ENCODE measurements at places on chromosomes 5 and 9.

DNA sequence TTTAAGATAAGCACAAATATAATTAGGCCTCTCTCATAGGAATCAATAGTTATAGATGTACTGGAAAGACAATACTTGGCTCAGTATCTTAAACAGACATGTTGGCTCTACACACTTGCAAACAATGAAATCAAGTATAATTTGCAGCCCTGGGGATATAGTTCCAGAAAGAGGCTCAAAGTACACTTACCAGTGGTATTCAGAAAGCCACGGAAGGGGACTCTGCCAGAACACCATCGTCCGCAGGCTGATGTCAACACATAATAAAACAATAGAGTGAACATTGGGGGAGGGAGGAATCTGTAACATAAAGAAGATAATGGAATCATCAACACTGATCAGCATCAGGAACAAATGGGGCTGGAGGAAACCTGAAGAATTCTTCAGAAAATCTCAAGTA lies 31.2 kb upstream of the EBF1 start:
- no peak for DNase-seq

DNA sequence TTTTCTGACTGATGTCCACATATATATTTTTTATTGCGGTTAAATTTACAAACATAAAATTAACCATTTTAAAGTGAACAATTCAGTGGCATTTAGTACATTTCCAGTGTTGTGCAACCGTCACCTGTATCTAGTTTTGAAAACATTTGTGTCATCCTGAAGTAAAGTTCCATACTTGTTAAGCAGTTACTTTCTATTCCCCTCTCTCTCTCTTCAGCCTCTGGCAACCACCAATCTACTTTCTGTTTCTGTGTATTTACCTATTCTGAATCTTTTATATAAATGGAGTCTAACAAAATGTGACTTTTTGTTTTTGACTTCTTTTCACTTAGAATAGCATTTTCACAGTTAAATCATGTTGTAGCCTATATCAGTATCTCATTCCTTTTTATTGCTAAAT lies 480.1 kb upstream of the SMARCA2 start:
- DNase-seq: no peak

- DNase-seq: peak; percentile 15
Measured at GRCh38 chr5:54738118-54738972, 220.8 kb downstream of the SNX18 start.

DNA sequence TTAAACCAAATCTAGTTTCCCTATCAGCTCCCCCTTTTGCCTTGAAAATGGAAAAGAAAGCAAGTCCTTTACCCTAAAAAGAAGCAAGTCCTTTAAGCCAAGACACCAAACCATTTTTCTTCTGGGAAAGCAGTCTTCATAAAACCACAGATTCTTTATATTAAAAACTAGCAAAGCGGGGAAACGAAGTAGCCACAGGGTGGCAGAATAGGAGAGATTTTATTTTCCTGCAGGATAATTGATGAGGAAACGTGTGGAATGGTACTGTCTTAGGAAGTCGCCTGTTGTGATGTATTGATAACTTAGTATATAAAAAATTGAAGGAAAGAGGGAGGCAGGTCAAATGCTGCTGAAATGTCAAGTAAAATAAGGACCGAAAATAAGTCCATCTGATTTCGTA lies 41.1 kb downstream of the ZNF883 start:
- peak; percentile 19 for DNase-seq

DNA sequence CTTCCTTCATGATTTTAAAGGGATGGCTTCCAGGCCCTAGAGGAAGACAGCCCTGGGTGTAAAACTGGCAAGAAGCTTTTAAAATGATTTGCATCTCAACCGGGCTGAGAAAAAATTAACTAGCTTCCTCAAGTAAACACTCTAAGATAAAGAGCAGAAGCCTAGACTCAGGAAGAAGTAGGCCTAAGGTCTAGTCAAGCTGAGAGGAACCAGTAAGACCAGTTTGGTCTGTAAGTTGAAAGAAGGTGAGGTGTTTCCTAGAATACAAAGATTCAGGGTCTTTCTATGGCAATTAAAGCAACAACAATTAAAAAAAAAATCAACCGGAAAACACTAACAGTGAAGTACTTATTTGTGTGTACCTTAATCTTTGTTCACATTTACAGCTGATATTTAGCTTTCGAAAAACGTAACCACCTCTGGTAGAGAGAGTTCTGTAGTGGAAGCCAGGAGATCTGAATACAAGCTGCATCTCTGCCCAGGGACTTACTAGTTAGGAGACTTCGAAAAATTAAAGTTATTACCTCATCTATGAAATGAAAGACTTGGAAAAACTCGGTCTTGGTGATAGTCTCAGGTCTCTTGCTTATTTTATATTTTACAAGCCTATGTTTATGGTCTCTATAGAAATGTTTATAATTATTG lies 75.7 kb downstream of the TUSC1 start:
- no peak for DNase-seq

GRCh38 chr5:9947944-9948343 lies 301.7 kb downstream of the ATPSCKMT start:
- DNase-seq: no peak

DNA sequence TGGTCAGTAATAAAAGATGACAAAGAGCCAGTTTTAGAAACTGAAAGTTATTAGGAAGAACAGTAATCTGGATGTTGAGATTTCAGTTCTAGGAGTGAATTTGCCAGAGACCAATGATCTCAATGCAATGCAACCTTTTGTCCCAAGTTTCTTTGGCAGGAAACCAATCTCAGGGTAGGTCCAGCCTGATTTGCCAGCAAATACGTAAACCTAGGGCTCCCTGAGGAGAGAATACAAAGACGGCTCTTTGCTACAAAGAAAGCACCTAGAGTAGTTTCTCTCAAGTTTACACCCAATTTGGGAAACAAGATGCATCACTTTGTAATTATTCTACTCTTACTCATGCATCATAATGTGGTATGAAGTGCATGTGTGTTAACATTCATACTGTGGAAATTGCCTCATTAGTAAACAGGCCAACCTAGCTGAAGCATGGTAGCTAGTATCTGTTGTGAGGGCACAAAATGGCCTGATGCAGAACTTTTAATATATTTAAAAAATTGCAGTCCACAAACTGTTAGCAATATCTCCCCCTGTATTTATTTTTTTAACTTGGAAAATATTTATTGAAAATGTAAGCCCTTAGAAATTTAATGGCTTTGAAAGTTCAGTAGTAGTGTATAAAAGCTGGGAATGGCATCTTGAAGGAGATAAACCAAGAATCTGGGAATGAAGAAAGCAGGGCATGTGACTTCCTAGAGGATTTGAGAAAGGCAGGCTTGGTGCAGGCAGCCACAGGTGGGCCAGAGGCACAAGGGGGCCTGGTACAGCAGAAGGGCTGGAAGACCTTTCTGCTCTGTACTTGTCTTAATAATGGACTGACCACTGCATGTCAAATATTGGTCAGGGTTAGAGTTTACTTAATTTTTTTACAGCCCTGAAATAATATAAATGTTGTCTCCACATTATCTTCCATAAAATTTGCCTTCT lies 59.5 kb downstream of the MAST4 start:
- no peak for DNase-seq

GRCh38 chr5:10503997-10504793 lies 59.7 kb upstream of the ANKRD33B start:
- DNase-seq: no peak

GRCh38 chr5:150774145-150774544 lies 4.4 kb upstream of the SMIM3 start:
- DNase-seq: no peak

DNA sequence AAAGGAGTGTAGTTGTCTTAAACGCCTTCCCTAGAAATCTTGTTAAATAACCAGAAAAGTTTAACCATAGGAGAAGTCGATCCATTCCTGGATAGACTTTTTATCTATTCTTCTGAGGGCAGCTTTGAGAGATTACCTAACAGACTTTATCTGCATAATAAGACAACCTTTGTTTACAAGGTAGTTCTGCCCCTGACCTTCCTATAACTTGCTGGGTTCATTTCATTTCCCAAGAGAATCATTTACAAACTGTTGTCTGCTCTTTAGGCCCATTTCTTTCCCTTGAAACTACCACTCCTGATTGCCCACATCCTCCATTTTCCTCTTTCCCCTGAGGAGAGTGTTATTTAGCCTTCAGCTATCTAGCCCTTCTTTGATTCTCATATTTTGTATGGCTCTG lies 65.9 kb upstream of the VPS13A start:
- no peak for DNase-seq

All from SJCRH30 (cell line).